ENCODE measurements at places on chromosomes 13 and 19.
A peak's percentile ranks its signal among the peaks of the same experiment; 100 is the strongest.

GRCh38 chr13:110337247-110337646 lies 30.2 kb downstream of the COL4A2 start:
- DNase-seq: no peak

DNA sequence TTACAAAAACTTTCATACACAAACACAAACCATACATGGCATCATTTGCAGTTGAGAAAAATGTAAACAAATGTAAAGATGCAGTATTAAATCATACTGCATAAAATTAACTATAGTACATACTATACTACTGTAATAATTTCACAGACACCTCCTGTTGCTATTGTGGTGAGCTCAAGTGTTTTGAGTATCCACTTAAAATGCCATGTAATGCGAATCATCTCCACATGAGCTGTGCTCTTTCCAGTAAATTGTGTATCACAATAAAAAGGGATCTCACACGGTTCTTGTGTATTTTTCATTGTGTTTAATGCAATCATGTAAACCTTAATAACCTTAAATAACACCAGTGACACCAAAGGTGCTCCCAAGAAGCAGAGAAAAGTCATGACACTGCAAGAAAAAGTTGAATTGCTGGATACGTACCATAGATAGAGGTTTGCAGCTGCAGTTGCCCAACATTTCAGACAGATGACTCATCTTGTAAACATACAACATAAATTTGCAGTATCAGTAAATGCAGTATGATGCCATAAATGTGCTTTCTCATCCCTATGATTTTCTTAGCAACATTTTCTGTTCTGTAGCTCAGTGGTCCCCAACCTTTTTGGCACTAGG lies 166.6 kb downstream of the RAP2A start:
- peak; percentile 63 for DNase-seq

GRCh38 chr19:2808129-2808941 lies 11.3 kb upstream of the ZNF554 start:
- no peak for DNase-seq

- no peak for DNase-seq
Observed at GRCh38 chr19:18481505-18482222, 40.2 kb downstream of the ELL start.

- no peak for DNase-seq
Observed at GRCh38 chr13:110438211-110438610, 123.3 kb downstream of the RAB20 start.

DNA sequence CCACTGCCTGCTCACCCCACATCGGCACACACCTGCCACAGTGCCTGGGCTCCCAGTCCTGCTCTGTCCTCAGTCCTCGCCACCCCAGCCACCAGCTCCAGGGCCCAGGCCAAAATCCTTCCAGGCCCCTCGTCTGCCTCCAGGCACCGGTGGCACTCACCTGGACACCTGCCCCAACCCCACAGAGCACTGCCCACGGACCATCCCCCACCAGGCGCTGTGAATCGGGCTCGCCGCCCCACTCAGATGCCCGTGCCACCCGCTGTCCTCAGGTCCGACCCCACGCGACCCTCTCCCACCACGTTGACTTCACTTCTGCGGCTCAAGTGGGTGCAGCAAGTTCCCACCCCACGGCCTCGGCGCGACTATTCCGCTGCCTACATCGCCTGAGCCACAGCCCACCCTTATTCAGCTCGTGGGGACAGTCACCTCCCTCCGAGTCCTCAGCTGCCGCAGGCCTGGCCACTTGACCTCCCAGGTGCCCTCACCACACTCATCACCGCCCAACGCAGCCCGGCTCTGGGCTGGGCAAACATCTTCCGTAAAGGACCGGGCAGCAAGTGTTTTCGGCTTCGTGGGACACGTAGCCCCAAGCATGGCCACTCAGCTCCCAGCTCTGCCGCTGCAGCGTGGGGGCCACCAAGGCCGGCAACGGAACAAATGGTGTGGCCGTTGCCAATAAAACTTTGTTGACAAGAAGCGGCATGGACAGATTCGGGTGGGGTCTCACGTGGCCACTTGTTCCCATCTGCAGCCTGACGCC lies 5.7 kb downstream of the PIP5K1C start:
- no peak for DNase-seq

DNA sequence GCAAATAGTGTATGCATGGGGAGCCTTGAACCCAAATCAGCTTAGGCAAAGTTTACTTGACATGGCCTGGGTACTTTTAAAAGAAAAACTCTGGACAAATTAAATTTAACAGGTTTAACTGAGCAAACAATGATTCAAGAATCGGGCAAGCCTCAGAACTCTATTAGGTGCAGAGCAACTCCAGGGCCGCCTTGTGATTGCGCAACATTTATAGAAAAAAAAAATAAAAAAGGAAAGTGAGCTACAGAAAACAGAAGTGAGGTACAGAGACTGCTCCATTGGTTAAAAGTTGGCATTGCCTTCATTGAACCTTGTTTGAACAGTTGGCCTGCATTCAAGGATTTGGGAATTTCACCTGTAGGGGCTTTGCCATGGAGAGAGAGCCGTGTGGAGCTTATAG lies 421.0 kb upstream of the TSHZ3 start:
- no peak for DNase-seq

- no peak for DNase-seq
Observed at GRCh38 chr19:55325172-55325571, at the start of gene TMEM150B. Gene TMEM150B, minus strand, starts transcription at chr19:55325341. Its CDS starts 4,305 bp downstream, at chr19:55321036.

- no peak for DNase-seq
Observed at GRCh38 chr19:10190026-10190425, 4.7 kb downstream of the DNMT1 start.

- DNase-seq: peak; percentile 91
Observed at GRCh38 chr19:35248310-35249145, at the start of gene LSR. Gene LSR, plus strand, starts transcription at chr19:35249002. Its CDS starts 21 bp downstream, at chr19:35249023.

DNA sequence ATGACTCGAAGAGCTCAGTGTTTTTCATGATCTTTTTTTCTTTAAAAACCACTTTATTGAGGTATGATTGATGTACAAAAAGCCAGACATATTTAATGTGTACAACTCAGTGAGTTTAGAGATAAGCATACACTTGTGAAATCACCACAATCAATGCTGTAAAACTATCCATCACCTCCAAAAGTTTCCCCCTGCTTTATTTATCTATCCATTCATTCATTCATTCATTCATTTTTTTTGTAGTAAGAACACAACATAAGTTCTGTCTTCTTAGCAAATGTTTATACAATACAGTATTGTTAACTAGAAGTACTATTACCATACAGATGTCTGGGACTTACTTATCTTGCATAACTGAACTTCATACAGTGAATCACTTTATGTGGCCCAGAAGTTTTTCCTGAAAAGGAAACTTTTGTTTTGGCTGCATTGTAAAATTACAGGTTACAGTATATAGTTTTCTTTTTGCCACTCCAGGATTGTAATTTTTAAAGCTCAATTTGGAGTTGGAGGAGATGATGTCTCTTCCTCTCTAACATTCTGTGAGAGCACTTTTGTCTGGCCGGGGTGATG lies 6.7 kb downstream of the RAP2A start:
- DNase-seq: no peak

DNA sequence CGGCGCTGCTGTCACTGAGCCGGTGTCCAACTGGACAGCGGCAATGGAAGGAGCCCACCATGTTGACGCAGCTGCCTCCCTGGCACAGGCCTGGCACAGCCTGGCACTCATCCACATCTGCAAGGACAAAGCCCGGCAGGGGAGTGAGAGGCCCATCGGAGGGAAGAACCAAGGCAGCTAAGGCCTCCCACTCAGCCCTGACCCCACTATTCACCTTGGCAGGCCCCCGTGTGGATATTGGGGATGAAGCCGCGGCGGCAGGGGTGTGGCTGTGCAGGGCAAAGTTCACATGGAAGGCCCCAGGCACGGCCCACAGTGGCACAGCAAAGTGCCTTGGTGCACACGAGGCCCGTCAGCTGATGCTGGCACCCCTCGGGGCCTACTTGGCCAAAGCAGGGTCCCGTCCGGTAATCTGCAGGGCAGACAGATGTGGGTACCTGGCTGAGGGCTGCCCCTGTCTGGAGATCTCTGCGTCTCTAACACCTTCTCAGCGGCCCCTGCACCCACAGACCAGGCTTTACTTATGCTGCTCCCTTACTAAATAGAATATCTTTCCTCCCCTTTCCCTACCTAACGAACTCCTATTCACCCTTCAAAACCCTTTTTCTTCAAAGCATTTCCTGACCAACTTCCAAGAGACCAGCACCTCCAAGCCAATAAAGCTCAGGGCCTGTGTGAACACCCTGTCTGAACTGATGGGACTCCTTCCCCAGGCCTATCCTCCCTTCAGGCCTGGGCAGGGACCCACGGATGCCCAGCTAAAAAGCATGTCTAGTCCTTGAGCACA lies 7.5 kb downstream of the FBN3 start:
- no peak for DNase-seq

GRCh38 chr13:41029629-41030028 lies 10.5 kb upstream of the ELF1 start:
- DNase-seq: no peak

DNA sequence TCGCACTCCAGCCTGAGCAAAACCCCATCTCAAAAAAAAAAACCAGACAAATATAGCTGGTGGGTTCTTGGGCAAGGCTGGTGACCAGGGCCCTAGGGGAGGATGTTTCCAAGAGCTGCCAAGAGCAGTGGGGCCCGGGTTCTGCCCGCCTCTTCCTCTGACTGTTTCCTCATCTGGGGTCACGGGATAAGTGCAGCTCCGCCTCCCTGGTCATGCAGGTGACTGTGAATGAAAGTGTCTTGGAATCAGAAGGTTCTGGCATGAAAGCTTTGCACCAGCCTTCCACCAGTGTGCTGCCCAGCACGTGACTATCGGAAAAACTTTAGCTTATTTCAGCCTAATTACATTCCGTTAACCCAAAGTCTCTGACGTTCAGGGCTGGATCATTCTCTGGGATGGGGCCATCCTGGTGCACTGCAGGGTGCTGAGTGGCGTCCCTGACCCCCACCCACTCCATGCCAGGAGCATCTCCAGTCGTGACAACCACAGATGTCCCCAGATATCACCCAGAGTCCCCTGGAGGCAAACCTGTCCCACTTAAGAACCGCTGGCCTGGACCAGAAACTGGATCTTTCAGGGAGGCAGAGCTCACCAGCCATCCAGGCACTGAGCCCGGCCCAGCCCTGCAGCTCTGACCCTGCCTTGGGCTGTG lies 85.6 kb downstream of the GNG7 start:
- no peak for DNase-seq

DNA sequence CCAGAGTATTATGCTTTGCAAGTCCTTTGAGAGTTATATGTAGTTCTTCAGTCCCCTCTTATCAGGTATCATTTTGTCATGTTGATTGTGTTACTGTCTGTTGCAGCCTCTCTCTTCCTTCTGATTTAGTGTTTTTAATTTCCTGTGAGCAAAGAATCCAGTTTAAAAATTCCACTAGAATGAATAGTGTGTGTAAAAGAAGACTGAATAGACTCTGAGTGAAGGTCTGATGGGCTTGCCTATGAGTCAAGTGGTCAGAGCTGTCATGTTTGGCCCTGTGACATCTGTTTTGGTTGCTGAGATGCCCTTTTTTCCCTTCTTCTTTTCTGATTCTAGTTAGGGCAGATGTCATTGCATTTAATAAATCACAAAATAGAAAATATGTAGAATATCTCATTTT lies 23.3 kb upstream of the KCTD4 start:
- no peak for DNase-seq

DNA sequence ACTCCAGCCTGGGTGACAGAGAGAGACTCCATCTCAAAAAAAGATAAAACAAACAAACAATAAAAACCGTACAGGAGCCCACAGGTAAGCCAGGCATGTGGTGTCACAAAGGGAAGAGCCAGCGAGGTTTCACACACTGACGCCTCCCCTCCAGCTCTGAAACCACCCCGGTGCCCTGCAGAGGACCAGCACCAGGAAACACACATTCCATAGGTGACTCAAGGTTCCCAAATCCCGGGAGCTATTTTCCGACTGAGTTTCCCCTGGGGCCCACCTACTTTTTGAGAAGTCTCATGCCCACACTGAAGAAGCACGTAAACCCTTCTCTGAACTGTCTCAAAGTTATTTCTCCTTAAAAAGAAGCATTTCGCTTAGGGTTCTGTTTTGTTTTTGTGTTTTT lies 40.3 kb downstream of the RHPN2 start:
- DNase-seq: no peak

DNA sequence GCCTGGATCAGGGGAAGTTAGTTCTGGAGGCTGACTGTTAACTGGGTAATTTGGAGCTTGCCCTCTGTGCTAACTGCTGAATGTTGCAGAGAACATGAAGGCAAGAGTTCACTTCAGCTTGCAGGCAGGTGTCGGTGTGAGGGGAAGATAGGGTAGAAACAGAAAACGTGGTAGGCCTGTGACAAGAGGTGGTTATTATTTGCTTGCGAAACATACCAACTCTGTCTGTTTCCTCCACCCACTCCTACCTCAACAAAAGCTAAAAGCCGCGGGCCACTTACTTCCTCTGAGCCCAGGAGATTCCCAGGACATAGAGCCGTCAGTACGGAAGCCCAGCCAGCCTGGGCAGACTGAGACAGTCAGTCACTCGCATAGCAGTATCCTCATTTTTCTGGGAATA lies 119.2 kb upstream of the ABCC4 start:
- no peak for DNase-seq

GRCh38 chr13:39100996-39101738 lies 62.9 kb downstream of the NHLRC3 start:
- no peak for DNase-seq

DNA sequence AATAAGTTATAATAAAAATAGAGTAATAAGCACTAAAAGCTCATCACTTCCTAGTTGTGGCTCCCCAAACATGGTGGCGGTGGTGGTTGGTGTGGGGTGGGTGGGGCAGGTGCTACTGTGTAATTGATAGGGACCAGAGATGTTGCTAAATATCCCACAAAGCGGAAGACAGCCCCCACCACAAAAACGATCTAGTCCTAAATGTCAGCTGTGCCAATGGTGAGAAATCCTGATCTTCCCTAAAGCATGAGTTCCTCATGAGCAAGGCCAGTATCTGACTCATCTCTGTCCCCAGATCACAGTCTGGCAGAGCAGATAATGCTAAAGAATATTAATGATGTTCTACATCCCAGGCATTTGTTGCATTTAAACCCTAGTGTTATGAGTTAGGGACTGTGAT lies 1.9 kb upstream of the EDDM13 start:
- DNase-seq: no peak

DNA sequence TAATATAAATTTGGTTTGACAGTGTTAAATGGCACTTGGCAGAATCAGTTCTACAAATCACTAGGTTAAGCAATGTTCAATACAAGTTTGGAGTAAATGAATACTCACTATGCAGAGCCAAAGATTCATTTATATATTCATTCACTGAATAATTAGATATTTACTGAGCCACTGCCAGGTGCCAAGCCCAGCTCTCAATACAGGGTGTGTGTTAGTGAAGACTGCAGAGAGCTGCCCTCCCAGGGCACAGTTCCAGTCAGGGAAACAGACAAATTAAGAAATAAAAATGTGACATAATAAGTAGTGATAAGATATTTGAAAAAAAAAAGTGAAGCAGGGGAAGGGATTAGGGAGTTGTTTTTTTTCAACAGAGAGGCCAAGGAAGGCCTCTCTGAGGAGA lies 411.7 kb downstream of the KCNRG start:
- no peak for DNase-seq

DNA sequence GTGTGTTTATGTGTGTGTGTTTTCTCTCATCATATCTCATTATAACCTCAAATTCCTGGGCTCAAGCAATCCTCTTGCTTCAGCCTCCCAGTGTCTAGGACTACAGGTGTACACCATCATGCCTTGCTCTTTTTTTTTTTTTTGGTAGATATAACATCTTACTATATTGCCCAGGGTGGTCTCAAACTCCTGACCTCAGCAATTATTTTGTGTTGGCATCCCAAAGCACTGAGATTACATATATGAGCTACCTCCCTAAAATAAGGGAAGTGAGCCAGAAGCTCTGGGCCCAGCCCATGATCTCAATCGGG lies 448 bp upstream of the ZNF543 start:
- DNase-seq: no peak

GRCh38 chr13:94620286-94620896 lies 18.7 kb downstream of the GPR180 start:
- DNase-seq: peak; percentile 15
